ENCODE measurements at places on chromosomes 12 and 14.

GRCh38 chr12:64522807-64523206 is 70.9 kb downstream of the TBK1 start:
- DNase-seq = no peak

- no peak for DNase-seq
Measured at GRCh38 chr14:60989599-60989998, 8.6 kb downstream of the SLC38A6 start.

- DNase-seq = no peak
Measured at GRCh38 chr12:3560295-3560620, 69.3 kb downstream of the PRMT8 start.

DNA sequence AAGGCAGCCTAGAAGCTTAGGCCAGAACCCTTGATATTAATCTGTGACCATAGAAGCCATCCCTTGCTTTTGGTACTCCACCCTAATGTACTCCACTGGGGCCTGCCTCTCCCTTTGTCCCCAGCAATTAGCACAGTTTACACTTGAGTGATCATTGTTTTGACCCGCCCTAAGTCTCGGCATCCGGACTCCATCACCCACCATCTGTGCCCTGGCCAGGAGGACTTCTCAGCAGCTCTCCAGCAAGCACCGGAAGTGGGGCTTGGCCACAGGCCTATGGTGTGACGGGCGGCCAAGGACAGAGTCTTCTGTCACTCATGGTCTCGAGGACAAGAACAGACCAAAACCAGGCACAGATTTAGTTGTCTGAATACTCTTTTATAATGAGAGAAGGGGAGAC is 126.5 kb upstream of the NTF3 start:
- DNase-seq = no peak

- no peak for DNase-seq
Measured at GRCh38 chr12:52740584-52740983, 36.6 kb downstream of the KRT76 start.

GRCh38 chr14:104604458-104605449 is at the start of gene TMEM179:
TSS of gene TMEM179 (minus strand) at chr14:104604772. CDS start at chr14:104604741, 31 bp downstream.
- DNase-seq = no peak

GRCh38 chr12:91249054-91249453 is 66.4 kb upstream of the DCN start:
- DNase-seq = no peak

GRCh38 chr14:59939828-59940227 is 19.9 kb downstream of the LRRC9 start:
- DNase-seq = no peak

DNA sequence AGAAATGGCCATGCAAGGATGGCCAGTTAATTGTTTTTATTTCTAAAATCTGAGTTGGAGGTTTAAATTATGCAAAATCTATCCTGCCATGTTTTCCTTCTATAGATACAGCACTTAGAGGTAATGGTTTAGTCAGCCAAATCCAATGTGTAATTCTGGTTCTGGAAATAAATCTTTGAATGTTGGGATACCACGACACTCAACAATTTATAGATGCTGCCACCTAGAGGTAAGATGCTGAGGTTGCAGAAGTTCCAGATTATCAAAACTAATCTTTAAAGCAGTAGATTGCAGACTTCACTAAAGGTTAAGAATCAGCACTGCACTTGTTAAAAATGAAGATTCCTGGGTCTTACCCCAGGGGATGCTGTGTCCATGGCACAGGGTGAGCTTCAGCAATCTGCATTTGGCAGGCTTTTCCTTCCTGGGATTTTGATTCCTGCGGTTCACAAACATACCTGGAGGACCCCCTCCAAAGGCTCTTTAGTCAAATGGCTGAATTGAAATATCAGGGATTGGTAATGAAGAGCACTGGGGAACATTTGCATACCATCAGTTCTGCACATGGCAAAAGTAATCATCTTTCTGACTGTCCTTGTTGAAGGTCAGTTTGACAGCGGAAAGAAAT is 53.4 kb upstream of the ANO4 start:
- no peak for DNase-seq

DNA sequence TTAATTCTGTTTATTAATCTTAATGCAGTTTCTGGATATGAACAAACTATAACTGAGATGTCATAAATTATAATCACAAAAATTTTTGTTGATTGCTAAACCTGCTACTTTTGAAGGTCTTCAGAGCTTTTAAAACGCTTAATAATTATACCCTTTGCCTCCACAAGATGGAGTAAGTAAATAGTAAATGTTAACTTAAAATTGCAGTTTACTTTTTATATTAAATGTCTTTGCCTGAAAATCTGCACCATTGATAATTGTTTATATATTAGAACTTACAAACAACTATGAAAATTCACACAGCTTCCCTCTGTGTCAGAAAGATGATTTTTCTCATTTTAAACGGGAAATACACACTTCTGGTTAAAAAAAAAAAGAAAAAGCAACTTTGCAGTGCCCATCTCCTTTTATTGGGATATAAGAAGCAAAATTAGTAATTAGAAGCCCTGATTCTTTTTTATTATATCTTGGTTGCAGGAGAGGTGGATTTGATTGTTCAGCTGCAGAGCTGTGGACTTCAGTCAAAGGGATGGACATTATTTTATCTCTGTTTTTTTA is 35.6 kb downstream of the SCFD1 start:
- DNase-seq = no peak

DNA sequence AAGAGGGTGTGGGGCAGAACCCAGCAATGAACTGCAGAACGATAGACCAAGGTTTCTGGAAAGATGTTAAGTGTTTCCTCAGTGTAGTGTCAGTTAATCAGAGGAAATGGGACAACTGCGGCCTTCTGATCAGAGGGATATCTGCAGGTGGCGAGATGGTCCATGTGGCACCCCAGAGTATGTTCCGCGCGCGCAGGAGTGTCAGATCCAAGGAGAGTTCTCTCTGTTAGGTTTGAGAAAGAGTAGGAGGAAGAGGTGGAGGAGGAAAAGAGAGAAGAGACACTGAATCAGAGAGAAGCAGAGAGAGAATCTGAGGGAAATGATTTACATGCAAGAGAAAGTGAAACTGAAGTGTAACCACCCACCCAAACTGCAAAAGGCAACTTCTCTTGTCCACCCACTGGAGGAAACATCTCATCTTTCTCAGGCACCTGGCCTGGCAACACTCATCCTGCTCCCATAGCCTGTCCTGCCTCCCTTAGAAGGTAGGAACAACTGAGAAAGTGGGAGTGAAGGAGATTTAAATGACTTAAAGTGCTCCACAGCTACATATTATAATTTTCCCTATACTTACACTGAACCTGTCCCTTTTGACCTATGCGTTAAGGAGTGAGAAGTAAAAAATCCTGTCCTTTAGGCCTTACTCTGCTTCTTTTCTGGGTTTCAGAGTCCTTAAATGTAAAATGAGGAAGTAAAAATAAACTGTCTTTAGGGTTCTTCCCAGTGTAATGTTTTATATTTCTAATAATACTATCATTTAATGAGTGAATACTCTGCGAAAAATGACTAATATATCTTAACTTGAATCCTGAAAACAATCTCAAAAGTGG is 6.8 kb upstream of the TESPA1 start:
- no peak for DNase-seq

- no peak for DNase-seq
Measured at GRCh38 chr14:89841851-89842250, 112.7 kb downstream of the EFCAB11 start.

DNA sequence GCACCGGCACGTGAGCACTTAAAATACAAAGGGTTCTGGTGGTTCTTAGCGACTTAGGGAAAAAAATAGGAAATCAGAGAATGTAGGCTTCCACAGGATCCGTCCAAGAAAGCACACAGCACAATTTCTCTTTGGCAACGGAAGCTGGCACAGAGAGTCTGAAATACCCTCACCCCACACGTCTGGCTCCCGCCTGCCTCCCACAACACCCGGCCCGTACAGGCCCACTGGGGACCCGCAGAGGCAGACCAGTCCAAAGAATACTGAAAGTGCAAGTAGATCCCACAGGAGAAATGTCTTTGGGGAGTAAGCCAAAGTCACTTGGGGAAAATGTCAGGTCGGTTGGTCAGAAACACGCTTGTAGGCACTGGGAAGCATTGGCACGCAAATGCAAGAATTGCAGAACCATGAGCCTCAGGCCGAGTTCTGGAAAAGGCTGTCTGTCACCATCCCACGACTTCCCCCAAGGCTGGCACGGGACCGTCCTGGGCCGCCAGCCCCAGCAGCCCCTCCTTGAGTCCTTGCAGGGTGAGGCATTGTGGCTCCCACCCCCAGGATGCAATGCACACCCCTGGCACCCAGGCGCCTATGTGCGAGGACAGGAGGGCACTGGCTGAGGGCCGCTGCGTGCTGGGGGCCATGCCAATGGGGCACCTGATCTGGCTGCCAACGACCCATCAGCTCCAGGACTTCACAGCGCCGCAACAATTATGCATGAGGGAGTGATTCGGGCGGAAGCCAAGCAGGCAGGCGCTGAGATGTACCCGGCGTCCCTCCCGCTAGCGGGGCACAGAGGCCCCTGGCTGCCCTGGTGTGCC is 29.7 kb downstream of the CHGA start:
- no peak for DNase-seq

DNA sequence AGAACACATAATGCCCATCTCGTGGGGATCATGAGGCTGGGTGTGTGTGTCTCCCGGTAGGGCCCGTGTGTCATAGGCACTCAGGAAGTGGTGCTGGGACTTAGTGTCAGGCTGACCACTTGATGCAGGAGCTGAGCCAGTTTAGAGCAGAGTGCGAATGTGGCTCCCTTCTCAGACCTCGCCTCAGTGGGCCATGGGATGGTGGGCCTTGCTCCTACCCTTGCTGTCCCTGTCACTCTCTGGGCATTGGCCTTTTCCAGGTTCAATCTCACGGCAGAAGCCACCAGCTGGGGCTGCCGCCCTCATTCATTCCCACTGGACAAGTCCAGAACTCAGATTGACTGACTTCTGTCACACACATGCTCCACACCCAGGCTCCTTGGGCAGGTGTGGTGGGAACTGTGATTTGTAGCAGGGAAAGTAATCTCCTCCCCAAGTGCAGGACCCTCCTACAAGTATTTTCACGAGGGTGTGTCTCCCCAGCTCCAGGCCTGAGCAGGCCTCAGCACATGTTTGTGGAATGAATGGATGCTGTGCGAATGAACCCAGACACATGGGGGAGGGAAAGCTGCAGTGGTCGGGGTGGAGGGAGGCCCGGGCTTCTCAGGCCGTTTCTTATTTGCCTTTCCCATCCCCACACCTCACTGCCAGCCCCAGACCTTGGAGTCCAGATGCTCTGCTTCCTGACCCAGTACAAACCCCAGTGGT is 54.9 kb downstream of the BEGAIN start:
- no peak for DNase-seq

DNA sequence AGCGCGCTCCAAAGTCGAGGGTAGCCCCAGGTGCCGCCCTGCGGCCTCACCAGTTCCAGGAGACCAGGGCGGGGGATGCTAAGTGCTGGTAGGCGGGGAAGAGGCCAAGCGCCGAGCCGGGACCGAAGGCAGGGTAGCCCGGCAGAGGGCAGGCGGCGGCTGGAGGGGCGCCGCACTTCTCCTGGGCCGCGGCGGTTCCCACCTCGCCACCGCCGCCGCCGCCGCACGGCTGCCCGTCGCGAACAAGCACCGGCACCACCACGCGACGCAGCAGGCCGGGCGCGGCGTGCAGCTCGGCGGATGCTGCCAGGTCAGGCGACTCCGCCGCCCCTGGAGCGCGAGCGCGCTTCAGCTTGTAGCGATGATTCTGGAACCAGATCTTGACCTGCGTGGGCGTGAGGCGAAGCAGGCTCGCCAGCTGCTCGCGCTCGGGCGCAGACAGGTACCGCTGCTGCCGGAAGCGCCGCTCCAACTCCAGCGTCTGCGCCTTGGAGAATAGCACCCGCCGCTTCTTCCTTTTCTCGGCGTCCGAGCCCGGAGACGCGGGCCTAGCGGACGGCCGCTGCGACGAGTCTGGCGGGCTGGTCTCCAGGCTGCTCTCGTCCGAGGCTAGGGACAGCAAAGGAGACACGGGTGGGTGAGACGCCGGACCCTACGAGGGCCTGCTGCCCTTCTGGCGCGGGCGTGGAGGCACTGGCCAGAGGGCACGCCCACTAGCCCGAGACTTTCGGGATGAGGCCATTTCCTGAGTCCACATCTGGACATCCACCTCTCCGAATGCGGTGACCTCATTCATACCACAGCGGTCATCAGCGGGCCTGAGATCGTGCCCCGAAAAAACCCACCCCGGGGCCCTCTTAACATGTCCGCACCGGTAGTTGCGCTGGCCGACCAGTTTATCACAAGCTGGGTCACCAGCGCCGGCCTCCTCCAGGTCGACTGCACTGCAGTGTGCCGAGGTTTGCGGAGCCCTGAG is 1.3 kb downstream of the NKX2-8 start:
- DNase-seq = no peak

GRCh38 chr12:9707864-9708808 is 24.8 kb downstream of the CLECL1 start:
- no peak for DNase-seq

DNA sequence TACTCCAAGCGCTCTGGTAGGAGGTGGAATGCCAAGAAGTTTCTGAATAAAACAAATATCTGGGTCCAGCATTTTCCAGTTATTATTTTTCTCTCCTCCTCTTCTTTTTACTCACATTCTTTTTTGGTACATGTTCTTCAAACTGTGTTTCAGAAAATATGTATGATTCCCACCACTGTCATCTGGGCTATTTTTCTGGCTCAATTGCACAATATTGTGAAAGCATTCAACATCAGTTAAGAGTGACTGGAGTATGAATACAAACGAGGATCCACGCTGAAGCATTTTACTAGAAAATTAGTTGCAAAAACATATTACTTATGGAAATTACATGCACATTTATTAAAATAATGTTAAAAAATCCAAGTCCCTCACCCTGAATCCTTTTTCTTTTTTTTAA is 61.5 kb downstream of the KCNMB4 start:
- no peak for DNase-seq

DNA sequence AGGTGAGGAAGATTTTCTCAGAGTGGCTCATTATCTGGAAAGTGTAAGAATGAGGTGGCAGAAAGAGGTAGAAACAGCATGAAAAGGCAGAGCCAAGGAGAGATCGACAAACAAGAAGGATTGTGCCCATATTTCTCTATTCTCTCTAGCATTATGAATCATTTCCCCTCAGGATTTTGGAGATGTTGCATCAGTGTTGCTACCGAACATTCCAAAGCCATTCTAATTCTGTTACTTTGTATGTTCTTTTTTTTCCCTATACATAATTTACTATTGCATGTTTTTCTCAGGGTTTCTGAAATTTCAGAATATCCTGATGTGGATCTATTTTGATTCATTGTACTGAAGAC is 61.4 kb downstream of the KICS2 start:
- peak; percentile 58 for DNase-seq

DNA sequence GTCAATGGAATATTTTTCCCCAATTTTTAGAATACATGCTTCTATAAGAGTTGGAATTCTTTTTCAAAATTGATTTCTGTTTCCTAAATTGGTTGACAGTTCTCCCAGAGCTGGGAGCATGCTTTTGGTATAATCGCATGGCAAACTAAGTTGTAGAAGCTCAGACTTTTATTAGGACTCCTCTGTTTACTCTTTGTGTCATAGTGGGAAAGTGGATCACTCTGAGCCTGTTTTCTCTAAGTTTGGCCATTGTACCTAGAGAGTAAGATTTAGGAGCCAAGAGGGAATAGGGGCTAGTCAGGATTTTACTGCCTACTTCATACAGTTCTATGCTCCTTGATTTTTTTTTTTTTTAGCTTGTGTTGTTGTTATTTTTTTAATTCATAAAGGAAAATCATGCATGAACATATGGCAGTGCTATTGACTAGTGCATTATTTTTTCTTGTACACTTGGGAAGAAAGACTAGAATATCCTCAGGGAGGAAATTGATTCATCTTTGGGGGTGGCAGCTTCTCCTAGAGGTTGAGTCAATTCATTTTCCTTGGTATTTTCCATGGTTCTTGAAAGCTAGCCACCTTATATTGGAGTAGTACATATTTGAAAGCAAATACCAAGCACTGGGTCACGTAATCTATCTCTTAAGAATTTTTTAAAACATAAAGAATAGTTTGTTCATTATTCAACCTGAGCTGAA is 77.7 kb upstream of the TRAF3 start:
- no peak for DNase-seq
